Hematopoietic multipotent progenitor cell treated with erythropoietin and hydrocortisone succinate and interleukin-3 and kit ligand, for 15 days (in vitro differentiated cells): ENCODE measurements at places on chromosomes 12 and 14.

DNA sequence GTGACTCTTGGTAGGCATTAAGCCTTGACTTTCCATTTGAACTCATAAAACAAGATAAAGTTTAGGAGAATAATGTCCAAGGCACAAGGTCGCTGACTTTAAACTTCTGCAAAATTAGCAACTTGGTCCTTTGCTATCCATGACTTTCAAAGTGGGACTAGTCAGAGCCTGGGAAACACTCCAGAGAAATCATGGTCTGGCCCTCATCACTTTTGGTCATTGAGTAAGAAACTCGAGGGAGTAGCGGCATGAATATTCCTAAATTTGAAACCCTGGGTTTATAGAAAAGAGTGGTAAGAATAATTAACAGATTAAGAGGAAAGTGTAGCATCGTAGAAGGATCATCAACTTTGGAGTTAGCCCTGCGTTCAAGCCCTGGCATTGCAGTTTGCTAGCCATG, 16.9 kb upstream of the APPL2 start:
- DNase-seq, result no peak

- DNase-seq, result no peak
Observed at GRCh38 chr12:88720785-88721650, 140.7 kb upstream of the KITLG start.

- no peak for DNase-seq
Observed at GRCh38 chr12:69984241-69984640, 159.2 kb downstream of the MYRFL start.

DNA sequence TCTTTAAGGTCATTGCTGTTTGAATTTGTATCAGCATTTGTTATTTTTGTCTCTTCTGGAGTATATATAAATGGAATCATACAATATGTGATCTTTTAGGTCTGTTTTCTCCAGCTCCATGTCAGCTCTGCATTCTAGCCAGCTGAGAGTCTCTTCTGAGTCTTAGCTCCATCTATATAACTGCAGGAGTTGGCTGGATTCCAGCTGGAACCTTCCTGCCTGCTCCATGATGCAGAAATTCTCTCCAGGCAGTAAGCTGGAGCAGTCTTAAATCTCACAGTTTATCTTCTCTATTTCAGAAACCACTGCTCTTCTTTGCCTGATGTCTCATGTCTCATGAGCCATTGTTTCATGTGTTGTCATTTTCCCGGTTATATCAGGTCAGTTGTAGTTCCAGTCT, 827.6 kb downstream of the NRXN3 start:
- DNase-seq, result no peak

DNA sequence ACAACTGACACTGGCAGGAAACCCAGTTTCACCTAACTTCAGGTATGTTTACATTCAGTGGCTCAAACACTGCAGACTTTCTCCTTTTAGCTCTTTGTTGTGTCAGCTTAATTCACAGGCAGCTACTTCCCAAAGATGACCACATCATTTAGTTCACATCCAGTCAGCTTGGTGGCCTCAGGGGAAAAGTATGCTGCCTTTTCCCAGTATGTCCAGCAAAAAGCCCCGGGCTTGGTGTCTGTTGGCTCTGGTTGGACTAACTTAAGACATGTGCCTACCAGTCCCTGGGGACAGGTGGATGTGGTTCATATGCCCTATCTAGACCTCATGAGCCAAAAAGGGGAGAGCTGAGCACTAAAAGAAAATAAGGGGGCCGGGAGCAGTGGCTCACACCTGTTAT, 56.4 kb downstream of the GOLGA5 start:
- no peak for DNase-seq

- DNase-seq, result no peak
Observed at GRCh38 chr12:3727354-3727753, 25.6 kb downstream of the CRACR2A start.

DNA sequence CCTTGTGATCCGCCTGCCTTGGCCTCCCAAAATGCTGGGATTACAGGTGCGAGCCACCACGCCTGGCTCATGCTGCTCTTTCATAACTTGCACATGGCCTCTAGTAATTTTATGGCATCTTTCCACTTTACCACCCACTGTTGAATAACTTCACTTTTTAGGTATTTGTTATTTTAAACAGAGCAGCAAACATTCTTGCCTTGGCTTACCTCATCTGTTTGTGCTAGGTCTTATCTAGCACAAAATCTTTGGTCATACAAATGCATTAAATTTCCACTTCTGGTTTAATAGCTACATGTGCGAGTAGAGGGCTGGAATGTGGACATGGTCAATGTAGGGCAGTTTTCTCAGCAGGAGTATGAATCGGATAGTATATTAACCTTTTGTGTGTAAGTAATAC, 38.8 kb upstream of the ATF7IP start:
- DNase-seq, result no peak

DNA sequence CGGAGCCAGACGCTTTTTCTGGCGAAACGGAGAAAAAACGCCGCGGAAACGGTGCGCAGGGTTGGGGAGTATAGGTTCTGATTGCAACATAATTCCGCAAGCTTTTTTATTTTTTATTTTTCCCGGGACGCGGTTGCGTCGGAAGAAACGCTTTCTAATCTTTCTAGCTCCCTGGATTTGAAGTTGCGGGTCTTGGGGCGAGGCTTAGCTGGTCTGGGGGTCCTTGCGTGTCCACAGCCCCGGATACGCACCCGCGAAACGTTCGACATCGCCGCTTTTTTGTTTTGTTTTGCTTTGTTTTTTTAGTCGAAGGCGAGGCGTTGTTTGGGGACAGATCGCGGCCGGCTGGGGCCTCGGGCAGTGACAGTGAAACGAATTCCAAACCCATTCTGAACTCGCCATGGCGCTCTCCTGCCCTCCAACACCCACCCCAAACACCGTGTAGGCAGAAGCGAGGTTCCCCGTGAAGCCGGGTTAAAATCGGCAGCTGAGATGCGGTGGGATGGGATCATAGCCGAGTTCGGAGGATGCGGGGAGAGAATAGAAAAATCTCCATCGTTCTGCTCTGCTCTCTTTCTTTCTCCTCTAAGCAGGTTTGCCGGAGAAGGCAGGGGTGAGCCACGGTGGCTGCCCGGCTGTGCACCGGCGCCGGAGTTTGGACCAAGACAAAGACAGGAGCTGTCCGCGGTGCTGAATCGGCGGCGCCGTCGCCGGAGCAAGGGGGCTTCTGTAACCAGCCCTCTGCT, 8.1 kb upstream of the LHX5 start:
- DNase-seq, result no peak

GRCh38 chr12:62106547-62107185, 153.5 kb upstream of the USP15 start:
- DNase-seq, result no peak

- DNase-seq, result no peak
Observed at GRCh38 chr12:71266606-71267005, 108.8 kb upstream of the TSPAN8 start.

DNA sequence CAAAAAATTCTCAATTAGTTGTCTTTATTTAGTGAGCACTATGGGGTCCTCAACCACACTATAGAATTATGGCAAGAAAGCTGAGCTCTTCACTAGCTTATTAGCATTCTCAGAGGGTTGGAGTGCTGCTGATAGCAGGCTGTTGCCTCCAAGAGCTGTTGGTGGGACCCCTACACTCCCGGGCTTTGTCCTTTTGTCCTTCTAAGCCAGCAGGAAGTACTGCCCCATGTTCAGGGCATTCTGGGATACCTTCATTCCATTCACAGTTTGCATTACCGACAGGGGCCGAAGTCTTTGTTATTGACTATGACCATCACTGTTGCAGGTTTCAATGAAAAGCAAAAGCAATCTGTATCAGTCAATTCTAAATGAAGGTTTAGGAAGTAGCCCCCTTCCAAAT, 89.5 kb upstream of the OTX2 start:
- DNase-seq, result no peak

- no peak for DNase-seq
Observed at GRCh38 chr14:35247777-35248475, 44.3 kb upstream of the PSMA6 start.

- DNase-seq, result no peak
Observed at GRCh38 chr12:27794818-27795584, 15.0 kb upstream of the MANSC4 start.

DNA sequence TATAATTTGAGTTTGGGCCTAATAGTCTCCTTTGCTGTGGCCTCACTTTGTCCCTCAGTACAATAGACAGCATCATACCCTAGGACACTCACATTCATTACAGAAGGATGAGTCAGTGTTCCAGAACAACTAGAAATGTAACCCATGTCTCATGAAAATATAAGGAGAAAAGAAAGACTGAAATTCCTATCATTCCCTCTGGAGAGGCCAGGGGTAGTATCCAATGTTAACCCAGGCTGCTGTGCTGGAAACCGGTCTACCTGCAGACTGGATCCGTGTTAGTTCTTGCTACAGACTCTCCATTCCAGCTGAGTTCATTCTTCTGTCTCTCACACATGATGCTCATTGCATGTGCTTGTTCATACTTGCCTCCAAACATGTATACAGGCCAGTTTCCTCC, 75.8 kb upstream of the HOXC13 start:
- DNase-seq, result no peak

GRCh38 chr12:111580737-111581136, 18.4 kb downstream of the ATXN2 start:
- no peak for DNase-seq

DNA sequence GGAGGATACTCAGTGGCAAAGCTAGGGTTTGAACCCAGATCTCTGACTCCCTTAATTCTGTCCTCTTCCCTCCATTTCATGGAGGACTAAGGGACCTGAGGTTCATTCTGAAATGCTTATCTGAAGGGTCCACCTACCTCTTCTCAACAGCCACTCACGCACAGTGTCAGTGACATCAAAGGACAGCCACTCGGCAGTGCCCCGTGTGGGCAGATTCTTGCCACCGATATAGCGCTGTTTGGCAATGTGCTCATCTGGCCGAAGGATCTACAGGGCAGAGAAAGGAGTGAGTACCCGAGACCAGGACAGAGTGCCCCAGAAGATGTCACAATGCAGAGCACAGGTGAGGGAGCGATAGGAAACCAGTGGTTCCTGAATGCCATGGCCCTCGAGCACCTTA, 10.8 kb downstream of the TGFB3 start:
- DNase-seq, result no peak

DNA sequence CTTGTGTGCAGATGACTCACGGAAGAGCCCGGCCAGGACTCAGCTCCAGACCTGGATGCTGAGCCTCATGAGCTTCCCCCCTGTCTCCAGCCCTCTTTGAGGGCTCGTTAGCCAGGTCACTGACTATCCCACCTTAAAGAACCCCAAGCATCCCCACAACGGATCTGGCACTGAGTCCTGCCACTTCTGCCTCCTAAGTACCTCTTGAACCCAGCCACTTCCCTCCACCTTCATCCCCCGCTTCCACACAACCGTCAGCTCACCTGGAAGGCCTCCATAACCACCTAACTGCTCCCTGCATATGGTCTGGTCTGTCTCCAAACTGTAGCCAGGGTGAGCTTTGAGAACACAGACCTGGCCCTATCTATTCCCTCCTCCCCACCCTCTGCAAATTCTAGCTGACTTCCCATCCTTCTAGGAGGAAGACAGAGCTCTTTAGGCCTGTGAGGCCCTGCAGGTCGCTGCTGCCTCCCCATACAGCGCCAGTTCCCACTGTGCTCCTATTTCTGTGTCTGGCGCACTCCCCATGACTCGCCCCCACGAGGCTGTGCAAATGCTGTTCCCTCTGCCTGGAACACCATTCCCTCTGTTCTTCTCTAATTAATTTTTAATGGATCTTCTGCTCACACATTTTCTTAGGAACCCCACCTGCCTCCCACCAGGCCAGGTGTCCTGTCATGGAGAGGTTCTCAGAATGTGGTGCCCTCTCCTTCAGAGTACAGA, 2.9 kb upstream of the HSP90AA1 start:
- no peak for DNase-seq

- no peak for DNase-seq
Observed at GRCh38 chr14:90438841-90439240, 42.0 kb downstream of the CALM1 start.

- DNase-seq, result no peak
Observed at GRCh38 chr12:6372403-6373003, 2.9 kb downstream of the SCNN1A start.

DNA sequence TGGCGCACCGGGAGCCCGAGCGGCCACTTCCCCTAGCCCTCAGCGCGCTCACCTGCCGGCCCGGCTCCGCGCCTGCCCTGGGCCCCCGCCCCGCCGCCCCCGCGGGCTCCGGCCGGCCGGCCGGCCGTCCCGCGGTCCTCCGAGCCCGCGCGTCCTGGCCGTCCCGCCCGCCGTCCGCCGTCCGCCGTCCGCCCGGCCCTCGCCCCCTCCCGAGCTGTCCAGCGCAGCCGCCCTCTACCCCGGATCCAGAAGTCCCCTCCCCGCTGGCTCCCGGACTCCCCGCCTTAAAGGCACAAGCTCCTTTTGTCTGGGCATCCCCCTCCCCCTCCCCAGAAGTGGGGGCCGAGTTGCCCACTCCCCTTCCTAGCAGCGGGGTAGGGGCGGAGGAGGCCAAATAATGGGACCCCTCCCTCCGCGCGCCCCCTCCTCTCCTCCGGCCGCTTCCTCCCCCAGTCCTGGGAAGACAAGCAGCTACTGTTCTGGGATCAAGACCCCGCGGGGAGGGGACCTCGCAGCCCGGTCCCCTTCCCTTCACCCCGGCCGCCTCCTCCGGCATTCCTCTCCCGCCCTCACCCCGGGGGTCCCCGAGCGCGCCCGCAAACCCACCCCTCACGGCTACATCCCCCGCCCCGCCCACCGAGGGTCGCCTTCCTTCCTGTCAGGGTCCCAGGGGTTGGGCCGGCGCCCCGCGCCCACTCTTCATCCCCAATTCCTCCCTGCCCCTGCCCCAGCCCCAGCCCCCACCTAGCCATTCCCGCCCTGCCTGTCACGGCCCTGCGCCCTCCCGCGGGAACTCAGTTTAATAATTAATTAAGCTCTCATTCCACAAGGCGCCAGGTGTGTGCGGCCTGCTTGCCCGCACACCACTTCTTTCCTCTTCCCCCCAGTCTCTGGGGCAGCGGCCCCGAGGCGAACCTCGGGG, at the start of gene ADCY6:
TSS of gene ADCY6 (minus strand) at position 236 of the 922 bp plus-strand sequence. CDS start 5,655 bp downstream, outside the sequence.
- DNase-seq, result no peak

DNA sequence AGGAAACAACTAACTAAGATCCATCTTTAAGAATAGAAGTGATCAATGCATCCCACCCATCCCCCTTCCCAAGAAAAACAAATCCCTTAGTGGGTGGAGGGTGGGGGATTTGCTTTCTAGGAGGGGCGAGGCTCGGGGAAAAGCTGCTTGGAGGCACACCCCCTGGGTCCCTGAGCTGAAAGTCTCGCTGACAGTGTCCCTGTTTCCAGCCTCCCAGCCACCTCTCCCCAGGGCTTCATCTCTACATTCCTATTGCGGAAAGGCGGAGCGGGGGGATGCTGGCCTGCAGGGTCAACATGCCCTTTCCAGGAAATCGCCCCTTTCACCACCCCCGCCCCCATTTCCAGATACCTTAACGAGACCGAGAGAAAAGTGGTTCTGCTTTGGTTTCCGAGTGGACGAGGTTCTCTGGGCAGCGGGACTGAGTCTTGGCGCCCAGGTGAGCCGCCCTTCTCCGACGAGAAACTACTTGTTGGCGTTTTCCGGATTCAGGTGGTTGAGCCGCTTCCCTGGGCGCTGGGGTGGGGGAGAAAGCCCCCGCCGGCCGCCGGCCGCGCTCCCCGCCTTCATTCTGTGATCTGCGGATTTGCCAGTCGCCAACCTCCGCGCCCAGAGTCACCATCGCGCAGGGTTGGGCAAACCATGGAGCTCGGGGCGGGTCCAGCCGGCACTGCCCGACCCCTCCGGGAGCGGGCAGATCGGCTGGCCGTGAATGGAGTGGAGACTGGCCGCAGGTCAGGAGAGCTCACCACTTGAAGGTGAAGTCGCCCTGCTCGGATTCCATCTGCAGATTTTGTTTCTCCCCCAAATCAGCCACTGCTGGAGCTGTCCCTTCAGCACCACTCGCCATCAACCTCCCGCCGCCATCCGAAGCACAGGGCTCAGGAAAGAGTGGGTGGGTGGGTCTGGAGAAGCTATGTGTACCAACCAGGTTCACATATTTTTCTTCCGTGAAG, 505 bp downstream of the KCNC2 start:
- DNase-seq, result no peak

- no peak for DNase-seq
Observed at GRCh38 chr12:15982921-15983320, 71.8 kb downstream of the DERA start.
